Trophoblast cell (in vitro differentiated cells and primary cell): ENCODE measurements at places on chromosomes 7 and 10.

GRCh38 chr7:134602881-134603451 is 43.7 kb upstream of the BPGM start:
- no peak for DNase-seq

GRCh38 chr7:44622342-44623151 is 16.1 kb downstream of the OGDH start:
- DNase-seq, result peak; percentile 30

GRCh38 chr7:95897557-95898251 is 125.3 kb downstream of the DYNC1I1 start:
- DNase-seq, result no peak

DNA sequence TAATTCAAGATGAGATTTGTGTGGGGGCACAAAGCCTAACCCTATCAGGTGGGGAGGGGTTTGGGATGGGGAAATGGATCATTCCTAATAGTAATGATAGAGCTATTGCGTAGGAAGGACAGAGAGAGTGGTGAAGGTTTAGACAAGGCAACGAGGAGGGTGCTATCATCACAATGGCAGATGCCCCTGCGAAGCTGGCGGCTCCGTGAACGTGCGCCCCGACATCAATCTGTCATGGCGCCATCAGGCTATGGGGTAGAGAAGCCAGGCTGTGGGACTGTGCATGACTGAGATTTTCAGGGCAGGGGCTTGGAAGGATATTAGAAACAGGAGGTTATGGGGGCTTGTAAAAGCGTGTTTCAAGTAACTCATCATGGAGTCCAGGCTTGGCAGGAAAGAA is 157.6 kb downstream of the ITGA8 start:
- no peak for DNase-seq

GRCh38 chr10:85888004-85888403 is 478.6 kb downstream of the GRID1 start:
- no peak for DNase-seq

GRCh38 chr7:103051519-103051918 is 23.1 kb downstream of the FBXL13 start:
- no peak for DNase-seq

DNA sequence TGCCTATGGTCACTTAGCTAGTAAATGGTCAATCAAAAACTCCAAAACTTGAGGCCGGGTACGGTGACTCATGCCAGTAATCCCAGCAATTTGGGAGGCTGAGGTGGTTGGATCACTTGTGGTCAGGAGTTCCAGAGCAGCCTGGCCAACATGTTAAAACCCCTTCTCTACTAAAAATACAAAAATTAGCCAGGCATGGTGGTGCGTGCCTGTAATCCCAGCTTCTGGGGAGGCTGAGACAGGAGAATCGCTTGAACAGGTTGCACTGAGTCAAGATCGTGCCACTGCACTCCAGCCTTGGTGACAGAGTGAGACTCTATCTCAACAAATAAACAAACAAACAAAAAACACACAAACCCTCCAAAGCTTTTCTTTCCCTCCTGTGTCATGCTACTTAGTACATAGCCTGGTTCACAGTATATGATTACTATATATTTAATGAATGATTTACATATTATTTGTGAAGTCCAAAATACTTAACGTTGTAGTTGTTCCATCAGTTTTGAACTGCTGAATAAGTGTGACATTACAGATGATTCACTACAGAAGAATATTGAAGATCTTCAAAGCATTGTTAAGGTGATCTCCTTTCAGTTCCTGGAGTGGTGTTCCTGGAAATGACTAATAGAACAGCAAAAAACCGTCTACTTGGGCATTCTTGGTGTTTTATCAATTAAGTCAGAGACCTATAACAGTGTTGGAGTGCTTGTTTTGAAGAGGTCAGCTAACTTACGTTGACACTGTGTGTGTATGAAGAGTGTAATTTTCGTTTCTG is 72.9 kb downstream of the ADK start:
- peak; percentile 89 for DNase-seq

DNA sequence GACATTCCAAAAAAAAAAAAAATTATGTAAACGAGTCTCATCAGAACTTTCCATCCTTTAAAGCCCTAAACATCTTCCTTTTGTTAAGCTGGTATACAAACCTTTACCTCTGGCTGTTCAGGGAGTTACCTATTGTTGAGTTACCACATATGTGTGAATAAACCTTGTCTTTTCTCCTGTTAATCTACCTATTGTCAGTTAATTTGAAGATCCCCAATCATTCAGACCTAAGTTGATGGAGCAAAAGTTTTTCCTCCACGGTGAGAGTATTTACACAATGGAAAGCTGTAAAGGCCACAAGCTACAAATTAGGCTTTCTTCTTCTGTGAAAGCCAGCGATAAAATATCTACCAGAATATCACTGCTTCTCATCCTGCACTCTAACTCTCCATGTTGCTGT is 80.3 kb downstream of the SKAP2 start:
- DNase-seq, result no peak

- DNase-seq, result no peak
These were observed 110.7 kb upstream of the SEMA3C start for GRCh38 chr7:81029511-81029910.

- no peak for DNase-seq
These were observed 2.7 kb upstream of the IGFBP3 start for GRCh38 chr7:45923818-45924217.

DNA sequence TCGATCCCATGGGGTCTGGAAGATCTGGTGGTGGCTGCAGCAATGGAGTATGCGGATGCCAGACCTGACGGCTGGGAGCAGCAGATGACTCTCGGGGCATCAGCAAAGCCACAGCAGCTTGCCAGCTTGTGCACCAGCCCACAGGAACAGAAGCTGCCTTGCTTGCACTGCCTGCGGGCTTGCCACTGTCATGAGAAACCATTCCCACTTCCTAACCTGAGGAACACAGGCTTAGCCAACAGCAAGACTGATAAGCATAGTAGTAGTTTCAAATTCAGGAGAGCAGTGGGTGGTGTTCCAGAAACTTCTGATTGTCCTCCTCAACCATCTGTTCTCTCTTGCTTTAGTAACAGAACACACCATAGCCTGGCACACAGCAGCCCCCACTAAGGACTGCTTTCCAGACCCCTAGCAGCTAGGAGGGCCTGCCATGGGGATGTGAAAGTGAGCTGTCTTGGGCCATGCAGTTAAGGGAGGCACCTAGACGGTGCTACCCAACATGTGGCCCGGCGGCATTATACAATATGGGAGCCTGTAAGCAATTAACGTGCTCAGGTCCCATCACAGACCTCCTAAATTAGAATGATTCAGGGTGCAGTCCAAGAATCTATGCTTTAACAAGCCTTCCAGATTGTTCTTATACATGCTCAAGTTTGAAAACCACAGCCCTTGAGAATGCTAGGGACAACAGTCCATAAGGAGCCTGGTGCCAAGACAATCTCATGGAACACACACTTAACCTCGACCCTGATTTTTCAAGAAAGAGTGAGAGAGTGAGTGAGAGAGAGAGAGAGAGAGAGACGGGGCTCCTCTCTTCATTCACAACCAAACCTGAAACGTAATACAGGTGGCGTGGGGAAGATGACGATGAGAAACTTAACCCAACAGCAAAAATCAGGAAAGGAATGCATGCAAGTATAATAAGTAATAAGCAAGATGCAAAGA is 7.1 kb downstream of the ANXA11 start:
- DNase-seq, result no peak
